ENCODE measurements at places on chromosomes 4 and X. TPM values are rescaled to one million over a fixed set of nuclear protein-coding genes. Genes with fewer than 3 reads are reported as not detected.

The CNKSR2 gene
- 1.7 TPM for total RNA-seq

The YIPF7 gene
- not detected for total RNA-seq

The UTP14A gene
- total RNA-seq = 25.9 TPM

The GPR34 gene
- not detected for total RNA-seq

The C4orf50 gene
- not detected for total RNA-seq

The TRIM61 gene
- total RNA-seq = not detected

The CHRDL1 gene
- total RNA-seq = not detected

The CYLC1 gene
- not detected for total RNA-seq

The AMOT gene
- 2.7 TPM for total RNA-seq

The BTC gene
- total RNA-seq = 2.5 TPM

The MAGEA8 gene
- not detected for total RNA-seq

The WAS gene
- total RNA-seq = not detected

The MUC7 gene
- total RNA-seq = not detected

Measured in mammary epithelial cell (primary cell).